ENCODE measurements at places on chromosomes 1 and 21.

DNA sequence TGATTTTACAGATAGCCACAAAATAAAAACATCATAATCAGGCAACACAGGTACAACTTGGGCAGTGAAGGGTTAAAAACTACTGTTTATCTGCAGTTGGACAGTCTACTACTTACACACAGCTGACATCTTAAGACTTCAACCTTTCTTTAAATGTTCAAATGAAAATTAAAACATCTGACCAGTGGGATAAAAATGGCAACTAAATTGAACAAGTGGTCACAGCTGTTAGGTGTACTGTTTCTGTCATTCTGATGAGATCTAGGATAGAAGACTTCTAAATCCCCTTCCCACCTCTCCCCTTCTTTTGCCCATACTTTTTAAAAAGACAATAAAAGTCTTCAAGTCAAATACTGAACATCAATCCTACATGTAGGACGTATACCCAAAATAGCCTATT lies 56.2 kb downstream of the ENAH start:
- no peak for DNase-seq

DNA sequence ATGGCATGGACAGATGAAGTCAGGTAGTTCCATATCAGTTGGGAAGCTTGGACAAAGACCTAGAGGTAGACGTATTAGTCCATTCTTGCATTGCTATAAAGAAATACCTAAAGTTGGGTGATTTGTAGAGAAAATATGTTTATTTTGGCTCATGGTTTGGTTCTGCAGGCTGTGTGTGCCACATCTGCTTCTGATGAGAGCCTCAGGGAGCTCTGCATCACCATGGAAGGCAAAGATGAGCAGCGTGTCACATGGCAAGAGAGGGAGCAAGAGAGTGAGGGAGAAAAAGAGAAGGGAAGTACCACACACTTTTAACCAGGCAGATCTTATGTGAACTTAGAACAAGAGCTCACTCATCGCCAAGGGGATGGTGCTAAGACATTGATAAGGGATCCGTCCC lies 9.0 kb downstream of the TSACC start:
- DNase-seq = no peak

DNA sequence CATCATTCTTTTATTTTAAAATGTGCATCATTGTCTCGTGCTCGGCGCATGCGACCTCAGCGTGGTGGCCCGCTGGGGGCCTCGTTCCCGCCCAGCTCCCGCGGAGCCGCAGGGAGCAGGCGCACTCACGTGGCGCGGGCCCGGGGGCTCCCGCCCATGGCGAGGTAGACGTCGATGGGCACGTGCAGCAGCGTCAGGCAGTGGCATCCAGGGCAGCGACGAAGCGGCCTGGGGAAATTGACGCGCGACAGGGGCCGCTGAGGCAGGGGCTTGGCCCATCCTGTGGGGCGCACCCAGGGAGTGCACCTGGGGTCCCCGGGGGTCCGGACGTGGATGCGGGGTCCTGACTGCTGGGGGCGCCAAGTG lies 994 bp downstream of the FAM229A start:
- no peak for DNase-seq

DNA sequence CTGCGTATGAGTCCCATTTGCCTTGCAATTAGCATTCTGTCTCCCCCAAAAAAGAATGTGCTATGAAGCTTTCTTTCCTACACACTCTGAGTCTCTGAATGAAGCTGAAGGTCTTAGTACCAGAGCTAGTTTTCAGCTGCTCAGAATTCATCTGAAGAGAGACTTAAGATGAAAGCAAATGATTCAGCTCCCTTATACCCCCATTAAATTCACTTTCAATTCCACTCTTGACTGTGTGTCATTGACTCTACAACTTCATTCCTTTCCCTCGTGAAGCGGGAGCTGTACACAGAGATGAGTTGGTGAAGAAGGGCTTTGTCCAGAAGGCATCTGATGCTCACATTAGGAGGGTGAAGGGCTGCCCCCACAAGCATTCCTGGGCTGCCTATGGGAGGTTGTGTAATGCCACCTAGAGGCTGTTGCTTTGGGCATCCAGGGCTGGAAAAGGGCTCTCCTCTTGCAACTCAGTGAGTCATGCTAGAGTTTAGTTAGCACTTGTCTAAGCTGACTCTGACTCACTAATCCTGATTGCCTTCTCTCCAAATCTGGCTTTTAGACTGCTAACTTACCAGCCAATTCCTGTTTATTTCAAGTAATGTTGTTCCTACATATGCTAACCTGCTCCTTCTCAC lies 1.8 kb downstream of the SPRR1B start:
- DNase-seq = no peak

GRCh38 chr1:54273092-54273794 lies 73.3 kb downstream of the MRPL37 start:
- DNase-seq = no peak

DNA sequence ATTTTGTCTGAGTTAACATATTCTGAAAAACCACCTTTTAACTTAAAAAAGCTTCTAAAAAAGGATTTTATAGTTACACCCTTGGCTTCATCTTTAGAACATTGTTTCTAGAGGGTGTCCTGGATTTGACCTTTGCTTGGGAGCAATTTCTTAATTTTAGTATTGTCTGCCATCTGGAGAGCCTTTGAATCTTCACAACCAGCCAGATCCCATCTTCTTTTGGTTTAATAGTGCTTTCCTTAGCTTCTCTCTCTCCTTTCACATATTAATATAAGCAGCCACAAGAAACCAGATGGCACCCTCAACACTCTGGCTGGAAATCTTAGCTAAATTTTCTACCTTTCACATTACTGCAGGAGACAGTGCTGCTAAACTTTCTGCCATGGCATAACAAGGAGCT lies 76.5 kb upstream of the TSPAN2 start:
- no peak for DNase-seq

DNA sequence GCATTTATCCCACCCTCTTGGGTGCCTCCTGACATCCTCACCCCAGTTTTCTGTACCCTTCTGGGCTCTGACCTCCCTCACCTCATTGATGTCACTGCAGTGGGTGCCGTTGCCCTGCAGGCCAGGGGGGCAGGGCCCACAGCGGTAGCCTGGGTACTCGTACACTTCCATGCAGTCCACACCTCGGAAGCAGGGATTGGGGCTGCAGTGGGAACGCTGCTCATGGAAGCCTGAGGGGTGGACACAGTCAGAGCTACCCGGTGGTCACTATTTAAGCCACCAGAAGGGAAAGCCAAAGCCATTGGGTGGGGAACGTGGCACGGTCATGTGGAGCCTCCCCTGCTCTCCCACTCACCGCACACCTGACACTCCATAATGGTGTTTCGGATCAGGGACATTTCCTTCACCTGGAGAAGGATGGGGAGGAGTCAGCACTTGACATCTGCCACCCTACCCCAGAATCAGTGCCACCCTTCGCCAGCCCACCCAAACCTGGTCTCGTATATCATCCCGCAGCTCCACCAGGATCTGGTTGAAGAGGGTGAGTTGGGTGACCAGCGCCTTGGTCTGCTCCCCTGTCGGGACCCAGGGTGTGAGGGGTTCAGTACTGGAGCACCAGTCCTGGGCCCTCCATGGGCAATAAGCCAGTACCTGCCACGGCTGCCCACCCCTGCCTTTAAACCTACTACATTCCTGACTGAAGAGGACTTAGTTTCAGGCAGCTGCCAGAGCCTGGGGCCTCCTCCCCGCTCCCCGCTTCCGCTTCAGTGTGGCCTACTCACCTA lies 4.8 kb downstream of the THBS3 start:
- no peak for DNase-seq

DNA sequence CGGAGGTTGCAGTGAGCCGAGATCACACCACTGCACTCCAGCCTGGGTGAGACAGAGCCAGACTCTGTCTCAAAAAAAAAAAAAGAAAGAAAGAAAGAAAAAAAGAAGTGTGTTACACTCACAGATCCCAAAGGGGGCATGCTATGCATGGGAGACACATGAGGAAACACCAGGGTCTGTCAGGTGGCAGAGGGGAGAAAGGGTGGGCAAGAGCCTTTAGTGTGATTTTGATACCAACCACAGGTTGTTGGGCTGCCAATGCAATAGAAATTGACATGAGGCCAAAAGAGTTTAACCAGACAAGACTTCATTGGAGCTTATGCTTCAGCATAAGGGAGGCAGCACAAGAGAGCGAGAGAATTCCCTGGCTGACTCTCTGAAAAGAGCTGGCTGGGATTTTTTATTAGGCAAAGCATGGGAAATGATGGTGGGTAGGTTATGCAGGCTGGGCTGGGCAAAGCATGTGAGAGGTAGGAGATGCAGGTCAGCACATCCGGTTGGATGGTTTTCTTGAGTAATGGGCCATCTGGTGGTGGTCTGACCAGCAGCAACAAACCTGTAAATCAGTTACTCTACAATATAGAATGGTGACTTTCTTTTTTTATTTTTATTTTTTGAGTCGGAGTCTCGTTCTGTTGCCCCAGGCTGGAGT lies 11.7 kb upstream of the EXTL1 start:
- DNase-seq = no peak

- no peak for DNase-seq
Observed at GRCh38 chr1:31587720-31588423, 11.6 kb downstream of the TINAGL1 start.

DNA sequence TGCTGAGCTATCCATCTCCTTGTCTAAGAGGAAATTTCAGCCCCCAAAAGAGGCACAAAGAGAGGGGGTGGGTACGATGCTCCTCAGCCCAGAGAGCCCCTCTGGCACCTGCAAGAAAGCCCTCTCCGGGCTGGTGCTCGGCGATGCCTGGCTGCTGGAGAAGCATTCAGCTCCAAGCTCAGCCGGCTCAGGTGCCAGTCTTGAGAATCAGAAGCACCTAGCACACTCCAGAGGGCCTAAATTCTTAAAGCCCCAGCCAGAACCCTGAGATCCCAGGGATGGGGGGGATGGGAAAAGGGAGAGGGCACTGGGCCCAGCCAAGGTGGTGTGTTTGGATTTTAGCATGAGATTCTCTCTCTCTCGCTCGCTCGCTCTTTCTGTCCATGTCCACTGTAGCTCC lies 2.9 kb downstream of the GRIK3 start:
- DNase-seq = no peak

DNA sequence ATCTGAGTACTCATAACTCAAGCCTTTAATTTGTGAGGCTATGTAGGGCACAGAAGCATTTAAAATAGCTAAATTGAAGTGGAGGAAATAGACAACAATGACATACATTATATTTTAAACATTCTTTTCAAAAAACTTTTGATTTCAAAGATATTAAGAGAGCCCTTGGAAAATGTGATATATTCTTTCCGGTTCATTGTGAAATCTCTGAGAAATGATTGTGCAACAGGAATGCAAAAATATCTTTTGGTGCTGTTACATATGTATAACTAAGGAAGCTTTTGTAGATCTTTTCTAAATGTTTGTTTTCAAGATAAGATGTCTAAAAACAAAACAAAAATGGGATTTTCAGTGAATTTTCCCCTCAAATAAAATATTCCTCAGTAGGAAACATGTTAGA lies 185.2 kb downstream of the LEPR start:
- no peak for DNase-seq

DNA sequence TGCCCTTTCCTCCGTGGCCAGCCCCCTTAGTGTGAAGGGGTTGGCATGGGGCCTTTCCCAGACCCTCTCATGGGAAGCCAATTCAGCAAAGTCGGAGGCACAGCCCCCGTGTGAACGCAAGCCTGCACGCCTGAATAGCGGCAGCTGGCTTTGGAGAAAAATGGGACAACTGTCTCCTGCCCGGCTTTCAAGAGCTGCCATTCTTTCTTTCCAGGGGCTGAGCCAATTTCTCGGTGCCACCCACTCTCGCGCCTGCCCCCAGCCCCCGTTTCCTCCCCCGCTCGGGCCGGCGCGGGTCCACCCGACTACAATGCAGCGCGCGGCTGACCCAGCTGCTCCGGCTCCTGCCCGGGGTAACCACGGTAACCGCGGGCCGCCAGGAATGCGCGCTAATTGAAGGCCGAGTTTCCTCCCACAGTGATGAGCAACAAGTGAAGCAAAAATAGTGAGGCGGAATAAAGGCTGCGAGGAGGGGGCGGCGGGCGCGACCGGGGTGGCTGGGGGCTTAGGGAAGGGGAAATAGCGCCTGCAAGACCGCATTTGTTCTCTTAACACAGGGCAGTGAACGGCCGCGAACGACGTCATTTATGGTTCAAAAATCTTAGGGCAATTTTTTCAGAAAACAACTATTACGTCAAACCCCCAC lies 27.8 kb downstream of the ILDR2 start:
- DNase-seq = no peak

DNA sequence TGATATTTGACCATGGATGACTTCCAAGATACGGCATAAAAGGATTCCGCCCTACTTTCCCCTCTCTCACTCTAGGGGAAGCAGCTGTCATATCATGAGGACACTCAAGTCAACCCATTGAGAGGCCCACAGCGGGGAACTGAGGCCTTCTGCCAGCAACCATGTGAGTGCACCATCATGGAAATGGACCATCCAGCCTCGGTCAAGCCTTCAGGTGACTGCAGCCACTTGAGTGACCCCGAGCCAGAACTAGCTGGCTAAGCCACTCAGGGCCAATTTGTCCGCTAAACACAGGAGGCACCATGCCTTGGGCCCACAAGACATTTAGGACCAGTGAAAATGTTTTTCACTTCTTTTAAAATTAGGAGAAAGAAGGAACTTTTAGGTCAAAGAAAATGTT lies 11.1 kb upstream of the GJB5 start:
- DNase-seq = no peak

GRCh38 chr1:192563129-192563528 lies 12.4 kb upstream of the RGS1 start:
- DNase-seq = no peak

DNA sequence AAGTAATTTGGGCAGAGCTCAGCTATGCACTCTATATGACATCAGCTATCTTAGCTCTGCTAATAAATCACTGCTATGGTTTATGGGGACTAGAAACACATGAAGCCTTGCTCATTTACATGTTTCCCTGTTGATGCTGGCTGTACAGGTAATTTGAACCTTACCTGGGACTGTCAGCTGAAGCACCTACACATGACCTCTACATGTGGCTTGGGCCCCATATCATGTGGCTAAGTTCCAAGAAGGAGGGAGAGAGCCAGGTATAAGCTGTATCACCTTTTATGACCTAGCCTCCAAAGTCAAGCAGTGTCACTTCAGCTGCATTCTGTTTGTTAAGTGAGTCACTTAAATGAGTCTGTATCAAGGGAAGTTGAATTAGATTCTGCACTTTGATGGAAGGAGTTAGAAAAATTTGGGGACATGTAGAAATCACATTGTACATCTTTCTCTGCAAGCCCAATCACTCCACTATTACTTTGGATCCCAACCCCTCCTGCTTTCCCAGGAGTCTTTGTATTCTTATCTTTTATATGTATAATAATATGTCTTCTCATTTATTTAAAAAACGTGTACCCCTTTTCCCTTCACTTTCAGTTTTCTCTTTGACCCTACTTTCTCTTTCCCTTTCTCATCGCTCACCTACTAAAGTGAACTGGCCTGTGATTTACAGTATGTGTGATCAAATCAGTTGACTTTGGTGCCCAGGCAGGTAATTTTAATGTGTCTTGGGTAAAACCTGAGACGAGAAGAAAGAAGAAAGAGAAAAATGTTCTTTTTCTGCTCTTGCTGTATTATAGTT lies 53.4 kb upstream of the PRKACB start:
- no peak for DNase-seq

DNA sequence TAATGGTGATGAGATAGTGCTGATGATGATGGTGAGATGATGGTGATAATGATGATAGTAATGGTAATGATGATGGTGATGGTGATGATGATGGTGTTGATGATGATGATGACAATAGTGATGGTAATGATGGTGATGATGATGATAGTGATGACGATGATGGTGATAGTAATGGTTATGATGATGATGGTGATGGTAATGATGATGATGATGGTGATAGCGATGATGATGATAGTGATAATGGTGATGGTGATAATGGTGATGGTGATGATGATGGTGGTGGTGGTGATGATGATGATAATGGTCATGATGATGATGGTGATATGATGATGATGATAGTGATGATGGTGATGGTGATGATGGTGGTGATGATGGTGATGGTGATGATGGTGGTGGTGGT lies 384.6 kb downstream of the MATN1 start:
- DNase-seq = no peak
